ENCODE measurements at places on chromosomes 7 and 10.
A peak's percentile ranks its signal among the peaks of the same experiment; 100 is the strongest.

- DNase-seq: no peak
Observed at GRCh38 chr7:108351729-108352131, 104.5 kb downstream of the NRCAM start.

GRCh38 chr7:122790132-122790531 lies 87.4 kb upstream of the RNF148 start:
- no peak for DNase-seq

DNA sequence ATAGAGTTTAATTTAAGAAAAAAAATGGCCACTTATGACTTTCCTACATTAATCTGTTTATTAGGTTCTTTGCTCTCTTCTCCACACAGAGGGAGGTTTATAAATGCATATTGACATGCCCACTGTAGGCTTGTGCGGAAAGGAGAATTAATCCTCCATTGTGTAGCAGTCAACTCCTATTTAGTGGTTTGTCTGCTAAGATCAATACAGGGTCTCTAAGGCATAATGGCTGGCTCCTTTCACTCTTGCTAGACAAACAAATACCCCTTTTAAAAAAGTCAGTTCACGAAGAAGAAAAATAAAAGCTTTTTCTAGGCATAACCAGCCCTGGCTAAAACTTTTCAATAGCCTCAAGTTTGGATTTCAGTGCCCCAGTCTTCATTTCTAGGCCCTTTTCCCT lies 141.6 kb downstream of the TSPAN12 start:
- no peak for DNase-seq

DNA sequence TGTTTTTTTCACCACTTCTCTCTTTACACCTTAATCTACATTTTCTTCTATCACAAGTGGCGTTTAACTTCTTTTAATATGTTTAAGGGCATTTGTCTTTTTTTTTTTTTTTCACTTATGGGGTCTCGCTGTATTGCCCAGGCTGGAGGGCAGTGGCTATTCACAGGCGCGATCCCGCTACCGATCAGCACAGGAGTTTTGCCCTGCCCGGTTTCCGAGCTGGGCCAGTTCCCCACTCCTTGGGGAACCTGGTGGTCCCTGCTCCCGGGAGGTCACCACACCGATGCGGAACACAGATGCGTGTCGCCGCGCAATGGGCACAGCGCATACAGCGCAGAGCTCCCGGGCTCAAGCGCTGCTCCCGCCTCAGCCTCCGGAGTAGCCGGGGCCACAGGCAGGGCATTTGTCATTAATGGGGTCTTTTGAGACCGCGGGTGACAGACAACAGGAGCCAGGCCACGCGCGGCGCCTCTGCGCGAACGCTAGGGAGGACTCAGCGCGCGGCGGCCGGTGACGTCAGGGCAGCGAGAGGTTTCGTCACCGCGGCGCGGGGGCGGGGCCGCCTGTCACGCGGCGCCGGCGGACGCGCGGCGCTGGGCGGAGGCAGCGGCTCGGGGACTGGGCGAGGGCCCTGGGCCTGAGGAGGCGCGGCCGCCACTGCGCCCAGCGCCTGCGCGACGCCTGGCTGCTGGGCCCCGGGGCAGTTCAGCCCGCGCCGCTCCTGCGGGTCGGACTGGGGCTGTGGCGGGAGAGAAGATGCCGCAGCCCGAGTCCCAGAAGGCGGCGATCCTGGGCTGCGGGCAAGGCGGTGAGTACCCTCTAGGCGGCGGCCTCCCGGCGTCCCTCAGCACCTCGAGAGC lies at the start of gene GALNT11:
Gene GALNT11, plus strand, starts transcription at position 598 of the 860 bp plus-strand sequence. CDS start 68,554 bp downstream, outside the sequence.
- DNase-seq: peak; percentile 87

DNA sequence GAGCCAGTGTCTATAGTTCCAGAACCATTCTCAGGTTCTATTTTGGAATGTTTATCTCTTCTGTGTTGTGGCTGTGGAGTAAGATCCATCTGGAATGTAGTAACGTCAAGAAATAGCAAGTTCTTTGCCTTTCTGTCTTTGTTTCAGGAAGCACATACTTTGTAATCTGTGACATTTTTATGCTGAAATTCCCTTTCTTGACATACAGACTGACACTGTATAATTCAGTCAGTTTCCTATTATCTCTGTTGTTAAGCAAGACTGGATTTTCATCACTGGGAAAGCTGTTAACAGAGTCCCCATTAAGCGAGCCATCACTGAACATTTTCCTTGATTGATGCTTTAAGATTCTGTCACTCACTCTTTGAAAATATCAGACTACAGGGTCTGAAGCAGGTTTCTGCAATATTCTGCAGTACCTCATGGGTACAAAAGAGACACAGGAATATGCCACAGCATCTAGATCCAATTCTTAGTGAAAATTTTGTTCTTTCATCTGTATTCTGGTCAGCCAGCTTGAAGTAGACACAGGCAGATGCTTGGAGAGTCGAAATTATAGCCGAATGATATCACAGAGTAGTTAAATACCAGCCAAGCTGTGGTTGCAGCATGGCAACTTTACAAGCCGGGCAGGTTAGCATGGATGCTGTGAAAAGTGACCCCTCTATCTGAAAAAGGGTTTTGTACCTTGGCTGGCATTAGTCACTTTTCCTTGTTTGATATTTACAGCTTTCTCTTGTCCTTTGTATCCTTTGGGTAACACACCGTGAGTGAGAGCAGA lies 62.6 kb downstream of the CACNB2 start:
- DNase-seq: no peak

DNA sequence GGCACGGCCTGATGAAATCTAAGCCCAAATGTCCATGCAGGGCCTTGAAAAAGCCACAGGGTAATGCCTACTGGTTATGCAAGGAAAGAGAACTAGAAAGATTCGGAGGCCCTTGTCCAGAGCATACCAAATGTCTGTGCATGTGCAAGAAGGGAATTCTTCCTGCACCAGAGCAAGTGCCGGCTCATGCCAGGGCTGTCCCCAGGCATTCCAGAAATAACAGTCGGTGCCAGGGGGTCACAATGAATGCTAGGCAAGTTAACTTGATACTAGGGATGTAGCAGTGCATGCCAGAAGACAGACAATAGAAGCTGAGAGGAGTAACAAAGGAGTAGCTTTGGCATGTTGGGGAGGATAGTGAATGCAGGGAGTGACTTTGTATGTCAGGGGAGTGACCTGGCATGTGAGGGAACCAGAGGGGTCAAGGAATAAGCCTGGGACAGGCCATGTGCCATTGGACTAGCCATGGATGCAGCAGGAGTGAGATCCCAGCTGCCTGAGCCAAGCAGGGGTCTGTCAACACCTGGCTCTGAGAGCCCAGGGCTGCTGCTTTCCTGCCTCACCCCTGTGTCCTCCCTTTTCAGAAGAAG lies 119.5 kb upstream of the UNC5B start:
- no peak for DNase-seq

- DNase-seq: peak; percentile 85
Observed at GRCh38 chr10:79457256-79457785, 11.9 kb upstream of the ZCCHC24 start.

- peak; percentile 34 for DNase-seq
Observed at GRCh38 chr7:135976312-135977006, 700 bp downstream of the MTPN start.

GRCh38 chr7:100971111-100972001 lies 2.0 kb downstream of the MUC12 start:
- DNase-seq: no peak

GRCh38 chr7:111796671-111797070 lies 234.4 kb upstream of the IMMP2L start:
- DNase-seq: no peak

- peak; percentile 91 for DNase-seq
Observed at GRCh38 chr10:87095236-87095945, 385 bp downstream of the SHLD2 start.

DNA sequence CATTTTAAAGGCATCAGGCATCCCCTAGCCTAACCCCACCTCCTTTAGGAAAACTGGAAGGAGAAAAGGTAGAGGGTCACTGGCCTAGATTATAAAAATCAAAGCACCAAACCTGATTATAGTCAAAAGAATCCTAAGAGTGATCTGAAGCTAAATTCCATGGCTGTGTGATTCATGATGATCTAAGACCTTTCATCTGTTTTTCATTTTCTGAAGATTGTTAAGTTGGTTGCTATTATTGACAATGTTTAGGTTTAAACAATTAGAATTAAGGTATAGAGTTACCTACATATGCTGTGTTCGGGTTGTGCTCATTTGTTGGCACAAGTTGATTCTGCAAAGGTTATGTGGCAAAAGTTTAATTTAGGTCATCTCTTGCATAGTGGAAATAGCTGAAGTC lies 148.7 kb downstream of the BICC1 start:
- DNase-seq: peak; percentile 57

DNA sequence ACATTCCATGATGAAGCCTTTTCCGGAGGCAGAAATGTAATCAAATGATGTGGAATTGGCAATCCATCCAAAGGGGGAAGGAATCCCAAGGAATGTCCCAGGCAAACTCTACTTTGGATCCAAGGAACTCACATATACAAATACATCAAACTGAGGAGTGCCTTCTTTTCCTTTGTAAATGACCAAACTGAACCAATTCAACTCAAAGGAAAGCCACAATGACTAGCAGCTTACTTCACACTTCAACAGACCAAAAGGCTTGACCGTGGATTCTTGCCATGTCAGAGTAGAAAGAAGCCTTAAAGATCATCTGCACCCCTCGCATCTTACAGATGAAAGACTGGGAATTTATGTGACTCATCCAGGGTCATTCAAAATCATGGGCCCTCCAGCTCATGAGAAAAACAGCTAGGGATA lies 79.7 kb upstream of the MACROH2A2 start:
- DNase-seq: no peak

DNA sequence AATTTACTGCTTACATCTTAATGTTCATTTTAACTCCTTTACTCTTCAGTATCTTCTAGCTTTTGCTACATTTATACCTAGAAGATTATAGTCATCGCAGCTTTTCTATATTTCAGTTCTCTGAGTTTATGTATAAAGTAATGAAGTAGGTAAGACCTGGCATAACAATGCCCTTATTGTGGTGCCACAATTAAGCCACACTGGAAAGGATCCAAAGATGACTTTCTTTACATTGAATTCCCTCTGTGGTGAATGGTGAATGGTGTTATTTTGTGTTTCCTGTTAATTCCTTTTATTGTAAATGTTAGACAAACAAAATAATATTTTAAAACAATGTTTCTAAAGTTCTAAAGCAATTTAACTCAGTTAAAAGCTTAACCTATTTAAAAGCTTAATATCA lies 36.2 kb downstream of the SEMA3D start:
- no peak for DNase-seq

GRCh38 chr7:135236727-135237126 lies 3.1 kb downstream of the STRA8 start:
- DNase-seq: peak; percentile 91

DNA sequence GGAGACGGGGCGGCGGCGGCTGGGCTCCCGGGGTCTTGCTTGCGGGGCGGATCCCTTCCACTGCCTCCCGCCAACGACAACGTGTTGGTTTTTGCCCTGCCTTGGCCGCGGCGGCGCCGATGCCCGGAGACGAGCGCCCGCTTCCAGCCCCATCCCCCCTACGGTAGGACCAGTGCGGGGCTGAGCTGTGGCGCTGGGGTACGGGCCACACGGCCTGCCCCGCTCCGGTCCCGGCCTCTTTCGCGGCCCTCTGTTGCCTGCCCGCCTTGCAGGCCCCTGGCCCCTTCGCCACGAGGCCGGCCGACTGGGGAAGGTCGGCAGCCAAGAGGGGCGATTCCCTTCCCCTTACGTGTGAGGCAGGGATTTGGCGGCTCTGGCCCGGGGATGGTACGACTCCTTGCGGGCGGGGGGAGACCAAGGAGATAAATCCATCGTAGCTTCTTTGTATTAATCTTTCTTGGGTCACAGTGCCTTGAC lies 488 bp downstream of the EIF4H start:
- peak; percentile 48 for DNase-seq

GRCh38 chr7:47940088-47941013 lies 7.9 kb downstream of the PKD1L1 start:
- peak; percentile 11 for DNase-seq

DNA sequence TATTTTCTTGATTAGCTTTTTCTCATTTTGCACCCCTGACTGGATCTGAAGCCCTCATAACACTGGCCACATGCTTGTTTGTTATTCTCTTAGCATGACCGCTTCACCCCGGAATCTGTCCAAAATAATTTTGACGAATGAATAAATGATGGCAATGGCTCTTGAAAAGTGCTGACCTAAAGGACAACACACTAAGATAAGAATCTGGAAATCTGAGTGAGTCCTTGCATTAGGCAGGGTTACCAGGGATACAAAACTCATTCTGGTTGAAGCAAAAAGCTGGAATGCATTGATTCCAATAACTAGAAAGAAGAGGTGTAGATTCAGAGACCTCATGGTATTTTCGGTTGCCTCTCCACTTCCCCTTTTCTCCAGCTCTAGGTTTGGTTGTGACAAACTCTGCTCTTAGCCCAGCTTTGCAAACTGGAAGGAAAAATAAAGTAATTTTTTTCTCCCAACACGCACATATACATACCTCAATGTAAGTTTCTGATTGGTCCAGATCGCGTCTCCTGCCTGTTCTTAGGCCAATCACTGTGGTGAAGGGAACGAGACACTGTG lies 157.4 kb downstream of the SKIDA1 start:
- no peak for DNase-seq

DNA sequence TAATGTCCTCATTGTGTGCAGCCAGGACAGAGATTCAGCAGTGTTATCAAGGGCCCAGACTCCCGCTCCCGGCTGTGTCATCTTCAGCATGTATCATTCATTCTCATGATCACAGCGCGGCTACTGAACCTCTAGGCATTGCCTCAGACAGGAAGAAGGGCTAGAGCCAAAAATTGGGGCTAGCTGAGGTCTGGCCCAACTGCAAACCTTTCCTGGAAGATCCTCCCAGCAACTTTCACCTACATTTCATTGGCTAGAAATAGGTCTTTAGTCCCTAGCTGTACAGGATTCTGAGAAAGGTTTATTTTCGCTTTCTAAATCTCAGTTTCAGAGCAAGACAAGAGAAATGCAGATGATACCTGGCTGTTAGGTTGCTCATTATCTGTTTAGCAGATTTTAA lies 81.9 kb downstream of the CREM start:
- no peak for DNase-seq

DNA sequence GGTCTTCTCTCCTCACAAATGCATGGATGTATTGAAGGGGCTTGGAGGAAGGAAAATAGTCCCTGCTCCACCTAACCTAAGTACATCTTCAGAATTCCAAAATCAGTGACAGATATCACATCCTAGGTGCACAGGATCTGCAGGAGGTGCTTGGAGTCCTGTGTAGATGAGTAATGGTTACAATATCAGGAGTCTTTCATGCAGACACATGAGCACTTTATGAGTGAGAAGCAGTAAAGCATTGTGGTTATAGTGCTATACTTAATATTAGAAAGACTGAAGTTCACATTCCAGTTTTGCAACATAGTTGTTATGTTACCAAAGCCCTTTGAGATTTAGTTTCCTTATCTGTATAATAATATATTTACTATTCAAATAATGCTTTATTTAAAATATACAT lies 516.7 kb downstream of the NEBL start:
- no peak for DNase-seq
